ENCODE measurements at places on chromosomes 13 and 19. TPM values are rescaled to one million over a fixed set of nuclear protein-coding genes. Genes with fewer than 3 reads are reported as not detected.

Gene LAIR2
- not detected for total RNA-seq

Gene KLK4
- not detected for total RNA-seq

Gene NCAN
- not detected for total RNA-seq

Gene GGN
- not detected for total RNA-seq

Gene CYP4F2
- 0.98 TPM for total RNA-seq

All from gastrocnemius medialis (tissue), 4 donors.